Vagina (tissue), 2 donors: ENCODE measurements at places on chromosomes 12 and 14. TPM values are rescaled to one million over a fixed set of nuclear protein-coding genes. Genes with fewer than 3 reads are reported as not detected.

The TAS2R13 gene
- 7.1 TPM for total RNA-seq

The CELA1 gene
- total RNA-seq, result not detected

The RTL1 gene
- total RNA-seq, result not detected

The STRN3 gene
- total RNA-seq, result 48.9 TPM

The DCN gene
- total RNA-seq, result 1,553 TPM

The GLI1 gene
- 0.25 TPM for total RNA-seq

The GPX2 gene
- 77.3 TPM for total RNA-seq

The FOXM1 gene
- total RNA-seq, result 8.1 TPM

The OAS2 gene
- 14.0 TPM for total RNA-seq

The IL22 gene
- not detected for total RNA-seq

The NTS gene
- total RNA-seq, result 2.5 TPM

The GPR162 gene
- total RNA-seq, result 3.2 TPM

The ERO1A gene
- 50.6 TPM for total RNA-seq

- no peaks in the 10 kb centered on the region for H3K36me3 ChIP-seq
- H3K4me1 ChIP-seq, result peaks cover 42% of the 10 kb centered on the region
- no peak overlapping the region for H3K4me3 ChIP-seq
- DNase-seq, result no peak
These were observed 1.7 kb downstream of the C1QL4 start for GRCh38 chr12:49335118-49335954.

GRCh38 chr12:93593843-93594242 is 21.4 kb downstream of the SOCS2 start:
- H3K4me3 ChIP-seq, result no peak overlapping the region
- no peaks in the 10 kb centered on the region for H3K27me3 ChIP-seq
- H3K4me1 ChIP-seq, result peaks cover 39% of the 10 kb centered on the region

- no peak overlapping the region for H3K27ac ChIP-seq
- no peak for DNase-seq
- peak overlapping the region; percentile 55 for H3K4me3 ChIP-seq
- peaks cover 28% of the 10 kb centered on the region for H3K27me3 ChIP-seq
These were observed 647 bp upstream of the SIX1 start for GRCh38 chr14:60649875-60650372.

DNA sequence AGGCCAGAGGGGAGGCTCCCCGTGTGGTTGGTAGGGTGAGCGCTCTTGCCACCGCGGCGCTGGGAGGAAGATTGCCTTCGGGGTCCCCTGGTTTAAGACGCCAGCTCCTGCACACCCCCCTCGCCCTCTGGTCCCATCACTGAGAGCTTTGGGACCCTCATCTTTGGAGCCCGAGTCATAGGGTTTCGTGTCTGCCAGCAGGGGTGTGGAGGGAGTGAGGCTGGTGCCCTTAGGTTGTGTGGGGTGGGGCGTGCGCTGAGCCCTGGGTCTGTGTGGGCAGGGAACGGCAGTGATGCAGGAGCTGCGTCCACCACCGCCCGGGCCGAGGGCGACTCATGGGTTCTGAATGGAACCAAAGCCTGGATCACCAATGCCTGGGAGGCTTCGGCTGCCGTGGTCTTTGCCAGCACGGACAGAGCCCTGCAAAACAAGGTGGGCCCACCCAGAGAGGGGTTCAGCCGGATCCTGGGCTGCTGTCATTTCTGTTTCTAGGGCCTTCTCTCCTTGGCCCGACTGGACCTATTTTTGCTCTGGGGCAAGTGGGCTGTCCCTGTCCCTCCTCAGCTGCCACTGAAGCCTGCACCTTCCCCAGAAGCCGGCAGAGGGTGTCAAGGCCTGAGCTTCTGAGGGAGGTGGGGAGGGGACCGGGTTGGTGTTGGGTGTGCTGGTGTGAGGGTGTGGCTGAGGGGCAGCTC is 12.1 kb downstream of the ACADS start:
- H3K4me1 ChIP-seq, result no peaks in the 10 kb centered on the region
- DNase-seq, result no peak
- H3K27me3 ChIP-seq, result no peaks in the 10 kb centered on the region
- H3K27ac ChIP-seq, result no peak overlapping the region
- H3K36me3 ChIP-seq, result no peaks in the 10 kb centered on the region
- no peak overlapping the region for H3K4me3 ChIP-seq

DNA sequence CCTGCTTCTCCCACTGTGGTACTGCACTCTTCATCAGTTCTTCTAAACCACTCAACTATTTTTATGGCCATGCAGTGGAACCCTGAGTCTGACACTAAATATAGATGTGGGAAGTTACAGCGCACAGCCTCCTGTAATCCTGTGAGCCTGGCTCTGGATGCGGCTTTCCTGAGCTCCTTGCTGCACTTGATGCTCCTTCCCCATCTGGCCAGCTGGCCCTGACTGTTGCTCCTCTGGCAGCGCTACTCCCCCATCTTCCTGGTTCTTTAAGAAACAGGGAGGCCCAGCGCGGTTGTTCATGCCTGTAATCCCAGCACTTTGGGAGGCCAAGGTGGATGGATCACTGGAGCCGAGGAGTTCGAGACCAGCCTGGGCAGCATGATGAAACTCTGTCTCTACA is 24.6 kb downstream of the IQSEC3 start:
- H3K27me3 ChIP-seq, result no peaks in the 10 kb centered on the region
- no peaks in the 10 kb centered on the region for H3K4me1 ChIP-seq
- H3K4me3 ChIP-seq, result no peak overlapping the region
- DNase-seq, result no peak
- no peak overlapping the region for H3K27ac ChIP-seq

DNA sequence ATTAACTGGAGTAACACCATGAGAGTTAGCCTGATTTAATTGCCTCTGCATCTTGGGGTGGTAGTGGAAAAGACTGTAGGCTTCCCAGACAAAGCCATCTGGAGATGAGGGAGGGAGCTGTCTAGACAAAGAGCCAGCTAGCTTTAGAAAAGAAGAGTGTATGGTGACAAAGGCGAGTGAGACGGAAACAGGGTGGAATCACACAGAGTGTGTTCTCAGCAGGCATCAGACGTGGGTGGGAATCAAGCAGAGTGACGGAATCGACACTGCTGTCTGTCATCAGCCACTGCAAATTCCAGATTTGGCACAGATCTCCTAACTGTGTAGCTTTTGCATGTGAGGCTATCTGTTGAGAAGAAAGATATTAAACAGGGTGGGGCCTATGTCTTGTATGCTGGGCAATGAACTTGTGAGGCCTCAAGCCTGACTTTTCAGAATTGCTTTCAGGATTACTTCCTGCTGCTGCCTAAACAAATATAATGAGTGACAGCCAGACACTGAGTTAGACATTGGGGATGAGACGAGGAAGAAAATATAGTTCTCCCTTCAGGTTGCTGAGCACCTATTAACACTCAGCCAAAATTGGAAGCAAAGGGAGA is 236.5 kb upstream of the GRIP1 start:
- no peak overlapping the region for H3K4me3 ChIP-seq
- no peaks in the 10 kb centered on the region for H3K36me3 ChIP-seq
- no peak for DNase-seq
- no peak overlapping the region for H3K27ac ChIP-seq
- H3K4me1 ChIP-seq, result no peaks in the 10 kb centered on the region

GRCh38 chr12:42141981-42142606 is 2.6 kb downstream of the GXYLT1 start:
- peaks cover 23% of the 10 kb centered on the region for H3K4me1 ChIP-seq
- DNase-seq, result no peak
- H3K4me3 ChIP-seq, result no peak overlapping the region
- no peak overlapping the region for H3K27ac ChIP-seq
- H3K36me3 ChIP-seq, result no peaks in the 10 kb centered on the region

DNA sequence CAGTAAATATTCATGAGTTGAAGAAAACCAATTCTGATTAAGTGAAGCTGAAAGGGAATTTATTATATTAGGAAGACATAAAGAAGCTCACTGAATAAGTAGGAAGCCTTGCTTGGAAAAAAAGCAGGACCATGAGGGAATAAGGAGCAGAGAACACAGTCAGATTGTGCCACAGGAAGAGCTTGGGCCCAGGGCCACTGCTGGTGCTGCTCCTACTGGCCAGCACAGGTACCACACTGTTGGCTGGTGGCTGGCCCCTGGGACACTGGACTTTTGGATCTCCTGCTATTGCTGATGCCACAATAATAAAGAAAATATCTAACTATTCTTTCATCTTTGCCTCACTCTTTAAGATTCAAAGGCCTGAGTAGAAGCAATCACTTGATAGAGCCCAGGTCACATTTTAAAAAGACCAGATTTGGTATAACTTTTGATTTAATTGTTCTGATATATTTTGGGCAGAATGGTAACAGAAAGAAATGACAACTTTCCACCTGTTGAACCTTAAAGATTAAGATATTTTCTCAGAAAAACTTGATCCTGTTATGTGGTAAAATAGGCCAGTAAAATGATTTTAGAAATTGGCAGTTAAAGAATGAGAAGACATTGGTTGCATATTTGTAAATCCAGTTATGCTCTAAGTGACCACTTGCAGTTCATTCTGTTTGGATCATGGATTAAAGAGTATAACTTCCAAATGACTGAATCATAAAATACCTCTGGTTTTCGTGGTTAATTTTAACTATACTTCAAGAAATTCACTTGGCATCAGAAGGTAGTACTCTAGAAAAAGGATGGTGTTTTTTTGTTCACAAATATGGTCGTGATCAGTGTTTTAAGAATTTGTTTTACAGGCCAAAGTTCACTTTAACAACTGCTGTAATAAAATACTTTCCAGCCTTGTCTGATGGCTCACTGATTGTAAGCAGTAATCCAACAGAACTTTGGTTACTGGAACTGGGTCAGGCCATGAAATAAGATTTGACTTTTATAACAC is 68.3 kb downstream of the DERA start:
- no peak for DNase-seq
- no peak overlapping the region for H3K27ac ChIP-seq

DNA sequence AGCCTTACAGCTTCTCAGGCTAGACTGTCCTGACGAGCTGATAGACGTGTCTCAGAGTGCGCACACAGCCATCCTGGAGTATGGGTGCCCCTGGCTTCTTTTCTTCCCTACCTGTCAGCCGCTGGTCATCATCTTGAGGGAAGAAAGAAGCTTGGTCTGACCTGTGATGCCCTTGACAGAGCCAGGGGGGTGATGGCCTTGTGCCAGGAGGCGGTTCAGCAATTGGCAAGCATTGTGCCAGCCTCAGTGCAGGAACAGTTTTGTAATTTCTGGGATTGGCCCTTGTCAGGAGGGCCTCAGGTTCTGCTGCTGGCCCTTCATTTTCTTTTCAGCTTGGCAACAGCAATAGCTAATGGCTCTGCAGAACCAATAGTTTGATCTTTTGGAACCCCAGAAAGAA is 80.1 kb downstream of the ADCK1 start:
- H3K4me1 ChIP-seq, result peaks cover 6% of the 10 kb centered on the region
- DNase-seq, result no peak
- no peaks in the 10 kb centered on the region for H3K27me3 ChIP-seq
- H3K27ac ChIP-seq, result no peak overlapping the region
- no peak overlapping the region for H3K4me3 ChIP-seq

DNA sequence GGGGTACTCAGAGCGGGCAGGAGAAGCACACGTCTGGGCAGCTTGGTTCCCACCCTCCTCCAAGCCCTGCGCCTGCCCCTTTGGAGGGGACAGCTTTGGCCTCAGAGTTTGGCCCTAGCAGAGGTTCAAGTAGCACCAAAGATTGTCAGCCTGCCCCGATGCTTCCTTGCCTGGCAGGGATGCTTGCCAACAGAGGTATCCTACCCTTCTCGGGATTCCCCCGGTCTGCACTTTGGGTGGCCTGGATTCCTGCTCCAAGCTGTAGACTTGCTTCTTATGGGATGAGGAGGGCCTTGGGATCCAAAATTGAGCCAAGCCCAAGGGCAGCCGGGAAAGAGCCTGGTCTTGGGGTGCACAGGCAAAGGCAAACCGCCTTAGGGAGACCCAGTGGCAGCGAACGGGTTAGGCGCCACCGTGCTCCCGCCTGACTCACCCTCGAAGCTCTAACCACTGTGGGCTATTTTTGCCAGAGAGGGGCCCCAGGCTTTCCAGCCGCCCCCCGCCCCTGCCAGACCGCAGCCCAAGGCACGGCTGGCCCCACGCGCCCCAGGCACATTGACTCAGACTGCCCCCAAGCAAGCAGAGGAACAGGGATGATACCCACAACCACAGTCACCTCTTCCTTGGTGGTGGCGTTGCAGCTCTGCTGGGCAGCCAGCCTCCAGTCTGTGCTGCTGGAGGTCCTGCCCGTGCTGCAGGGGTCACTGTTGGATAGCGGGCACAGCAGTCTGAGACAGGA is 847 bp upstream of the WNT10B start:
- H3K27ac ChIP-seq, result no peak overlapping the region
- no peak for DNase-seq
- peaks cover 37% of the 10 kb centered on the region for H3K4me1 ChIP-seq
- no peak overlapping the region for H3K4me3 ChIP-seq

GRCh38 chr12:107590814-107591375 is 94.7 kb upstream of the PWP1 start:
- H3K27ac ChIP-seq, result no peak overlapping the region
- no peak for DNase-seq
- H3K4me3 ChIP-seq, result no peak overlapping the region

GRCh38 chr12:21774358-21775132 is at the start of gene KCNJ8:
TSS of gene KCNJ8 (minus strand) at chr12:21774706. CDS start at chr12:21773616, 1,090 bp downstream.
- no peaks in the 10 kb centered on the region for H3K36me3 ChIP-seq
- DNase-seq, result no peak
- H3K27me3 ChIP-seq, result no peaks in the 10 kb centered on the region
- peaks cover 7% of the 10 kb centered on the region for H3K4me1 ChIP-seq

DNA sequence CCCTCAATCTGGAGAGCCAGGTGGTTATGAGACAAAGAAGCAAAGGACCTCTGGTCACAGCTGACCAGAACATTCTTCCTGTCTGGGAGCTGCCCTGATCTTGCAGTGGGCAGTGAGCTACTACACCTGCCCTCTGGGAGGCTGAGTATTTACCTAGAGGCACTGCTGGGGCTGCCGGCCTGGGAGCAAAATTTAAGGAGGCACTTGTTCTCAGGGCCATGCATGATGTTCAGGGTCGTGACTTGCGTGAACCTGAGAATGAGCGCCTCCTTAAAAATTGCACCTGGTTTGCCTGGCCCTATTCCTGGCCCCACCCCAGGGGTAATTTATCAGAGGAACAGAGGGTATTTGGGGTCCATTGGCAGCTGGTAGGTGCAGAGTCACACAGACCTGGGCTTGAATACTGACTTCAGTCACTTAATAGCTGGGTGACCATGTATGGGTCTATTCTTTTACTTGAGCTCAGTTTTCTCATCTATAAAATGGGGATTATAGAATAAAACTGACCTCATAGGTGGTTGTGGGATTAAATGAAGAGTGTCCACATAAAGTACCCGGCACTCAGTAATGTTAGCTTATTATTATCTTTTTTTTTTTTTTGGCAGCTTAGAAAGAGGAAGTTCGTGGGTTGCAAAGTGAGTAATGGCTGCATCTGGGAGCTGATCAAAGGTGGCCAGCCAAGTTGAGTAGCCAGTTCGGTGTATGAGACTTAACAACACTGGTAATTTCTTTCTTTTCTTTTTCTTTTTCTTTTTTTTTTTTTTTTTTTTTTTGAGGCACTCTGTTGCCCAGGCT is 107.4 kb upstream of the MED13L start:
- no peak overlapping the region for H3K4me3 ChIP-seq
- H3K4me1 ChIP-seq, result peaks cover 47% of the 10 kb centered on the region

- DNase-seq, result no peak
- H3K4me3 ChIP-seq, result no peak overlapping the region
- H3K27me3 ChIP-seq, result no peaks in the 10 kb centered on the region
These were observed 106.1 kb upstream of the ANO4 start for GRCh38 chr12:100688451-100688864.
